GM04504 (cell line): ENCODE measurements at places on chromosomes 3 and 15.

DNA sequence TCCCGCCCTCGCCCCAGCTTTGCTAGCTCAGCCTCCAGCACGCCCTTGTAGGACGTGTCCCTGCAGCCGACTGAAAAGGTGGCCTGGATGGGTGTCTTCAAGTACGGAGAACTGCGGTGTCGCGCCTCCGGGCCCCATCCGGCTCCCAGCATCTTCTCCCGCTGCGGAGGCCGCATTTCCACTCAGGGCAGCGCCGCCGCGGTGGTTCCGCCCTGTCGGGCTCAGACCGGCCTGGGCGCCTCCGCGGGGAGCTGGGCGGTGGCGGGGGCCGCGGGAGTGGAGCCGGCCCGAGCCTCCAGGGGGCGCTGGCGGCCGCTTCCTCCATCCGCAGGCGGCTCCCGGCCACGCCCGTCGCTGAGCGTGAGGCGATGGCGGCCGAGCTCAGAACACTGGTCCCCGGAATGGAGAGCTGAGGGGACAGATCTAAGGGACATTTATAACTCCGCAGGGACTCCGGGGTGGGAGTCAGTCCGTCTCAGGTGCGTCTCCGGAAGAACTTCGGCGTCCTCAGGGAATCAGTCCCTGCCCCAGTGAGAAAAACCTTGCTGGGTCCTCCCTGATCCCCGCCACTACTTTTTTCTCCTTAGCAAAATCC lies 13.6 kb upstream of the SMCO1 start:
- peak; percentile 34 for DNase-seq

DNA sequence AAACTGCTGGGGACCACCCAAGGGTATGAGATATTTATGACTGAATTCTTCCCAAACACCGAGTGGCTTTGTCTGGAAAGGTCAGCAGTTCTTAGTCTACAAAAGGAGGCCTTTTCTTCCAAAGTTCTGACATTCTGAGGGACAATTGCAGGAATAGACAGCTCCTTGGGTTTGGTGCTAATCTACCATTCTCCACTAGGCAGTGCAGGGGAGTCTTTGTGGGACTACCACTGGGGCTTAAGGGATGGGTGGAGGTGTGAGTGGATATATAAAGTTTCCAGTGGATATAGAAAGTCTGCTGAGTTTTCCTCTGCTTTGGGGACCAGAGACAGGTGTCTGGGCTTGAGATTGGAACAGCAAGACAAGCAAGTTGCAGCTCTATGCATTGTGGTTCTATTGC lies 62.7 kb downstream of the EXOG start:
- no peak for DNase-seq

DNA sequence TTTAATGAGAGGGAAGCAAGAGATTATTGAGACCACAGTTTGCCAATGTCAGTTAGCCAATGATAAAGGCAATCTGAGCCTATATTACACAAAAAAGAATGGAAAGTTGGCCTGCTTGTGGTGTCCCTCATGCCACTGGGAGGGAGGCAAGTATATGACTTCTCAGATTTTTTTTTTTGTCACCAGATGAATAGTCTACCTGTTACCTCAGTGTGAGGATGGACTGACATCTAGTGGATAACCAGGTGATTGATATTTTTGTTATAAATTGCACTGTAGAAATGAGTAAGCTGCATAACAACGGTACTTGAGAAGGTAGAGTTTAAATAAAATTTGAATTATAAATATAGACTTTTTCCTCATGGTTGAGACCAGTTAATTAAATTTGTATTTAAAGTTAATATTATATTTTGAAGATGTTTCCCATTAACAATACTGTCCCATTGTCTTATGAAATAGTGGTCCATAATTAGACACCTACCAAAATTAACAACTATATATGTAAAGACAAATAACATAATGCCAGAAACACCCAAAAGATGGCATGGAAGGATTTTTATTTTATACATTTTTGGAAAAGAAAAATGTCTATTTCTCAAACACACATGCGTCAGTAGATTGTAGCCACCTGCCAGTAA lies 237.8 kb upstream of the GADL1 start:
- DNase-seq, result peak; percentile 12

- no peak for DNase-seq
These were observed 313.4 kb upstream of the NECTIN3 start for GRCh38 chr3:110758208-110758607.

DNA sequence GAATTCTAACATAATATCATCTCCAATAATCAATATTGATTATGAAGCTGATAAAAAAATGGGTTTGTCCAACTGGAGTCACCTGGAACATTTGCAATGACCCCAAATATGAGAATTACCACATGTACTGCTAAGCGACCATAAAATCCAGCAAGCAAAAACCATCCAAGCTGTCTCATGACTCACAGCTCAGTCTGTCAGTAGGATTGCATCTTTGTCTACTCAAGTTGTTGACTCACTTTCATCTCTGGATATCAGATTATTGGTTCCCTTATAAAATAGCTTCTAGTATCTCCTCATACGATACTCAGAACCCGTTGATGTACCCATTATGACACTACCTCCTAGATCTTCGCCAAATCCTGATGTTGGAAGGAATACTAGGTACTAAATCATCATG lies 209.8 kb upstream of the ATP11B start:
- DNase-seq, result no peak

- DNase-seq, result no peak
These were observed 664 bp upstream of the NR2C2 start for GRCh38 chr3:14946739-14947099.

DNA sequence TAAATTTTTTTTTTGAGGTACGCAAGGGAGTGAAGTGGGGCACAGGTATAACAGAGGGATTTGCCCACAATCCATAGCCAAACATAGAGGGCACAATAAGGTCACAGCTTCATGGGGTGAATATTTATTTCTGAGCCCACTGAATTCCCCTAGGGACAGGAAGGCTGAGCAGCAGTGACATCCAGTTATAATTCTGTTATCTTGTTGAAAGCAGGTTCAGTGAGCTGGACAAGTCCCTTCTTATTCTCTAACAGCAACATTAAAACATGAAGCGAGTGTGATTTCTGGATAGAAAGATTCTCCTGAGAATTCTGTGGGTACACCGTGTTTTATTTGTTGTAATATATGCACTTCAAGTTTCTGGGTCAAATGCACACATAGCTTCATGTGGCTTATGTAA lies 538.2 kb downstream of the NAALADL2 start:
- DNase-seq, result no peak

DNA sequence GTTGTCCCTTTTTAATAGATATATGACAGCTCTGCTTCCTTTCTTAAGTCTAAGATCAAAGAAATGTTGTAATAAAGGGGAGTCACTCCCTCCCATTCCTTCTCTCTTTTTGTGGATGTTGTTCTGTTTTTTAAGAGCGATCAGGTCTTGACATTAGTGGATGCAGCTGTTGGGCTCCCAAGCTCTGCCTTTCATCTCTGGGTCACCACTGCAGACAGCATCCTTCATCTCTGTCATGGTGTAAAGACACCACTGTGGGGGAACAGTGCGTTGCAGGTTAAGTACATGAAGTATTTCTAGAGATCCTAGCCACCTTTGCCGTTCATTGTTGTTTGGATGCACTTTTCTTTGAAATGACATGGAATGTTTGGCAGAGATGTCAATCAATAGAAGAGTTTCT lies 17.7 kb downstream of the FNDC3B start:
- DNase-seq, result no peak

DNA sequence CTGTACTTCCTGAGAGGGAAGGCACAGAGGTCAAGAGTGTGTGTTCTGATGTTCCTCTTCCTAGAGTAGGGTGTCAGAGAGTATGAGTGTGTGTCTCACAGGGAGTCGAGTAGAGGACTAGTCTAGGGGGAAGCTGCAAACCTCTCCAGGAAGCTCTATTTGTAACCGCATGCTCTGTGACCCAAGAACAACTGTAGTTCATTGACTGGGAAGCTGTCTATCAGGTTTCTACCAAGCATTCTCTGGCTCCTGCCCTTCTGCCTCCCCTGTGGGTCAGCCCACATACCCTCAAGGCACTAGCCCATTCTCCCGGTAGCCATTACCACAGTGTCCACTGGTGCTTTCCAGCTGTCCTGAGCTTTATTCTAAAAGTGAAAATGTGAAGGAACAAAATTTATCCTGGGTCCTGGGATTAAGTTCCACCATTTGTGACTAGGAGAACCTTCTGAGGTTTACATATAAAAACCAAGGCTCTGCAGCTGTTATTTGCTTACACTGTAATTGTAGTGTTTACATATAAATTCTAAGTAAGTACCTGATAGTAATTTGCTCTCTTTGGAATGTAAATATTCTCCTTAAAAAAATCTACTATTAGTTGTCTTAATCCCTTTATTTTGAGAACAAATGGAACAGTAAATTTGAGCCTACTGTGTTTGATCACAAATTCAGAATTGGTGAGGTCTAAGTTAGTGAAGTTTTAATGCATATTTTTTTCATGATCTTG lies 40.7 kb downstream of the MYRIP start:
- no peak for DNase-seq

DNA sequence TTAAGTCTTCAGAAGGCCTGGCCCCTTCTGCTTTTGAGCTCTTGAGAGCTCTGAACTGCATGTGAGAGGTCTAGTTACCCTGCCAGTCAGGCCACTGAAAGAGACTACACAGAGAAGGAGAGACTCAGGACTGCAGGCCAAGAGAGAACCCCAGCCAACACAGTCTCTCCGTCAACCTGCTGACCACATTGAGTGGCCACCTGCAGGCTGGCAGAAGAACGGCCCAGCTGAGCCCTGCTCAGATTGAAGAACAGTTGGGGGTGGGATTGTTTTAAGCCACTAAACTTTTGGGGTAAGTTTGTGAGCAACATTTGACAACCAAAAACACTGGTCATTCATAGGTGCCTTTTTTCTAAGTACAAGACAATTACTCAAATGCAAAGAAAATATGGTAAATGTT lies 273.5 kb upstream of the CCDC54 start:
- no peak for DNase-seq

DNA sequence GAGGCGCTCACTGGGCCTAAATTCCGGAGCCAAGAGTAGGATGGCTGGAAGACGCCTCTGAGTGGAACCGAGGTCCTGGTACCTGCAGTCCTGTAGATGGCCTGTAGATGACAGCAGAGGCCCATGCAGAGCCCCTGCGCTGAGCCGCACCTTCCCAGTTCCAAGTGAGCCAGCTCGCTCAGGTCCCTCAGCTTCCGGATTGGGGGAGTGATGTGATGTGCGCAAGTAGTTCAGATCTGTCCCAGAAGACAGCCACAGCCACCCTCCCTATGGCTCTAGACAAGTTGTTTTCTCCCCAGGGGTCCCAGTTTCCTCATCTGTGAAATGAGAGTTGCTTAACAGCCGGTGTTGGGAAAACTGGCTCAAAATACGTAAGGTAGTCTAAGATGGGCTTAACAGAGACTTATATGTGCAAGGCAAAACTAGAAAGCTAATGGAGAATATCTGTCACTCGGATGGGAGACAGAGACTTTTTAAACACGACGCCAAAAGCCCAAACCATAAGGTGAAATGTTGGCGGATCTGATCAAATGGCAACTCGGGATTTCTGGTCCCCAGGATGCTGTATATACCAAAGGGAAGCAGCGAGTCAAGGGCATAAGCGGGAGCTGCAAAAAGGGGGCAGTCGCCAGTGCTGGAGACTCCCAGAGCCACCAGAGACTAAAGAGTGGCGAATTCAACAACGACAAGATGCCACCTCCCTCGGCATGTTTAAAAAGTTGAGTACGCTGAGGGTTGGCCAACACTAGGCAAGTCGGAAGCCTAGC lies 765 bp upstream of the MAPKAPK3 start:
- DNase-seq, result no peak

DNA sequence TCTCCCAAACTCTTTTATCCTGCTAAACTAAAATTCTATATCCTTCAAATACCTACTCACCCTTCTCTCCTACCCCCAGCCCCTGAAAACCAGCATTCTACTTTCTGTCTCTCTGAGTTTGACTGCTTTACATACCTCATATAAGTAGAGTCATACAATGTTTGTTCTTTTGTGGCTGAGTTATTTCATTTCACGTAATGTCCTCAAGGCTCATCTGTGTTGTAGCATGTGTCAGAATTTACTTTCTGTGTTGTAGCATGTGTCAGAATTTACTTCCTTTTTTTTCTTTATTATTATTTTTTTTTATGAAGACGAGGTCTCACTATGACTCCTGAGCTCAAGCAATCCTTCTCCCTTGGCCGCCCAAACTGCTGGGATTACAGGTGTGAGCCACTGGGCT lies 20.1 kb downstream of the IFT122 start:
- no peak for DNase-seq

DNA sequence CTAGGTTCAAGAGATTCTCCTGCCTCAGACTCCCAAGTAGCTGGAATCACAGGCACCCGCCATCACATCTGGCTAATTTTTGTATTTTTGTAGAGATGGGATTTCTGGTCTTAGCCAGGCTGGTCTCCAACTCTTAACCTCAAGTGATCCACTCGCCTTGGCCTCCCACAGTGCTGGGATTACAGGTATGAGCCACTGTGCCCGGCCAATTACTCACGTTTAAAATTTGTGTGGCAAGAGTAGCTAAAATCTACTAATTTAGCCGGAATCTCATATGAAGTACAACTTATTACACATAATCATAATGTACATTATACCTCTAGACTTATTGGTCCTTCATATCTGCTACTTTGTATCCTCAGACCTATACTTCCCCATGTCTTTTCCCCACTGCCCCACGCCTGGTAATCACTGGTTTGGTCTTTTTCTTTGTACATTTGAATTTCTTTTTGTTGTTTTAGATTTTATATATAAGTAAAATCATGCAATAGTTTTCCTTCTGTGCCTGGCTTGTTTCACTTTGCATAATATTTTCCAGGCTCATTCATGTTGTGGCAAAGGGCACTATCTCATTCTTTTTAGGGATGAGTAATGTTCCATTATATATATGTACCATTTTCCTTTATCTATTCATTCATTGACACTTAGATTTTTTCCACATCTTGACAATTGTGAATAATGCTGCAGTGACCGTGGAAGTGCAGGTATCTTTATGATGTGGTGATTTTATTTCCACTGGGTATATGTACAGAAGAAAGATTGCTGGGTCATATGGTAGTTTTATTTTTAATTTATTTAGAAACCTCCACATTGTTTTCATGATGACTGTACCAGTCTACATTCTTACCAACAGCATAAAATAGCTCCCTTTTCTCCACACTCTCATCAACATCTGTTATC lies 605.0 kb upstream of the CBLB start:
- no peak for DNase-seq

GRCh38 chr3:44954962-44955361 lies 21.0 kb downstream of the ZDHHC3 start:
- DNase-seq, result no peak

DNA sequence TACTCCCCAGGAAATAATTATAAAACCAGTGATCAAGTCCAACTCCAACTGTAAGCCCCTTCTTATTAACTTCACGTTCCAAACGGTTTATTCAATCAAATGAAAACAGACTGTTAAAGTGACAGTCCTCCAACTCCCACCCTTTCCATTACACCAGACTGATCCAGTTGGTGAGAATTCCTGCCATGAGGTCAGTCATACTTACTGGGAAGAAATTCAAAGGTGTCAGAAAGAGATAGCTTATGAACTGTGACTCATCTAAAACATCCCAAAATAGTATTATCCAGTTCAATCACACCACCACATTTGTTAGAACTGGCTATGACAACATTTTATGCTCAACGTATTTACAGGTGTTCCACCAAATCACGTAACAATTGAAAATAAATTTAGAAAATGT lies 19.5 kb downstream of the SMARCC1 start:
- no peak for DNase-seq
